Type B pancreatic cell (in vitro differentiated cells): ENCODE measurements at places on chromosomes 16 and 17.
A peak's percentile ranks its signal among the peaks of the same experiment; 100 is the strongest.

DNA sequence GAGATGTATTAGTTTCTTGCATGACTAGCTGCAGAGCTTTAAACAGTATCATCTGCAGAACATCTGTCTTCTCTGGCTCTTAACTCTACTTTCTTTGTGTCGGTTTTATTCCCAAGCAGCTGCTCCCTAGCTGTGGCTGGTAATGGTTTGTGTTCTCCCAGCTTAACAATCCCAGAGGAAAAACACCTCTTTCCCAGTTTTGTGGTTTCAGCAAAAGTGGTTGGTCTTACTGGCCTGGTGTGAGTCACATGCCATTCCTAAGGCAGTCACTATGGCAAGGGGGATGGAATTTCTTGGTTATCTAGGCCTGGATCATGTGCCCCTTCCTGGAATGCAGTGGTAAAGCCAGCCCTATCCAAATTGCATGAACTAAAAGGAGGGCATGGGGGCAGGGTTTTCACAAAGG, 27.5 kb downstream of the OMG start:
- DNase-seq = no peak

DNA sequence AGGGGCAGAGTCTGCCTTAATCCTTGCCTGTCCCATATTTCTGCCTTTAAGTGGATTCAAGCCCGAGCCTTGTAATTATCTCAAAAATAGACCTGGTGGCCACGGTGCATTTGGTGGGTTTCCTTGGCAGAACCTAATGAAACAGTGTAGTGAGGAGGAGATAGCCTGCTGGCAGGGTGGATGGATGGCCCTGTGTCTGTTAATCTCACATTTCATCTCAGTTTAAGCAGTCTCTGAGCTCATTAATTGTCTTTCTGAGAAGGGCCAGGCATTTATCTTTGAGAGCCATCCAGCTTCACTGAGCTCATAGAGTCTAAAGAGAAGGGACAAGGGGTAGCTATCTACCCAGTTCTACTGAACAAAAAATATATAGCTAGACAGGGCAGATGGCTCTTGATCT, 364.0 kb upstream of the EEF2KMT start:
- no peak for DNase-seq

DNA sequence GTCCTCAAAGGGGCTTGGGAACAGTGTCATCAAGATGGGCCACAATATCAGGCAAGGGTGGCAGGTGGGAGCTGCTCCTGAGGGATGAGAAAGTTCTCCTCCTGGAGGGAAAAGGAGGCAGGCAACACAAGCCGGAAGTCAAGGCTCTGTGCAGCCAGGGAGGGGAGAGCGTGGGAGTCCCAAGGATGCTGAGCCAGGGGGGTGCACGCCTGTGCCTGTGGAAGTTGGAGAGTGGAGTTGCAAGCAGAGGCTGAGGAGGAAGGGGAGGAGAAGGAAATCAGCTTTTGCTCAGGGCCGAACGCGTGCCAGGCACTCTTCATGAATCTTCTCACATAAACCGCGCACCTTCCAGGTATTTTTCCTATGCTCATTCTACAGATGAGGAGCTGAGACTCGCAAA, 7.4 kb upstream of the SLC13A2 start:
- no peak for DNase-seq

DNA sequence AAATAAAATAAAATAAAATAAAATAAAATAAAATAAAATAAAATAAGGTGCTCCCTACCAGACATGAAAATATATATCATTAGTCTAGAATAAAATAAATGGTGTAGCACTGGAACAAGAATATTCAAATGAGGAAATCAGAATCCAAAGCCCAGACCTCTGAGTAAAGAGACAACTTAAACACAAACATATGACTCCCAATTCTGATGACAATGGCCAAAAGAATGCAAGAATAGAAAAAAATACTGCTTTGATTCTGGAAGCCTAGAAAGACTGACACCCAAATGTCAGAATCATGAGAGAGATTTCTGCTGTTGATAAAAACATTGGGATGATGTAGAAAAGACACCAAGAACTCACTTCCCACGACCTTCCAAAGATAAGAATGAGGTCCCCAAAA, 27.9 kb downstream of the MYOCD start:
- DNase-seq = no peak

DNA sequence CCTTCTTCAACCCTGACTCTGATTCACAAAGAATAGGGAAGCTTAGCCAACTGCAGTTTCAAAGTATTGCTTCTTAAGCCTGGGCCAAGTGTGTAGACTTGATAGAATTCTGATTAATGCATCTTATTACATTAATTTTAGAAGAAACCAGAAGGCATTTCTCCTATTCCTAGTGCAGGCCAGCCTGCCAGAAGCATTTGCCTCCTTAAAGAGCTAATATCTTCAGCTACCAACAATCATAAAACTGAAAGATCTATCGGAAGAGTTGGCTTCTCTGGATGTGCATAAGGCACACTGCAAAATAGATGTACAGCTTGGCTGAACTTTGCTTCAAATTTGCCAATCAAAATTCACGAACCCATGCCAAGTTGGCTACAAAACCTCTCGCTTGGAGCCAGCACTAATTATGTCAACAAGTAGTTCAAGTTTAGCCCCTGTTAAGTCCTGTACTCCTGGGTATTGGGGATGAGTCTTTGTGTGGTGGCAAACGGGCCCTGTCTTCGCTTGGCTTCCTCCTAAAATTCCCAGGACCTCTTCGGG, 717.8 kb downstream of the WWOX start:
- no peak for DNase-seq

GRCh38 chr17:38907930-38908675, 17.3 kb upstream of the LASP1NB start:
- no peak for DNase-seq

- no peak for DNase-seq
Measured at GRCh38 chr16:35188288-35189155, 1729.1 kb downstream of the TP53TG3F start.

GRCh38 chr16:10647721-10648296, 46.9 kb downstream of the TEKT5 start:
- DNase-seq = no peak

- DNase-seq = no peak
Measured at GRCh38 chr17:39139161-39139511, 12.3 kb downstream of the PLXDC1 start.

GRCh38 chr16:4733747-4734062, 366 bp downstream of the ANKS3 start:
- DNase-seq = no peak

GRCh38 chr17:64156670-64157069, 26.7 kb upstream of the ERN1 start:
- no peak for DNase-seq

GRCh38 chr17:59152925-59153324, 2.1 kb downstream of the SKA2 start:
- DNase-seq = no peak

DNA sequence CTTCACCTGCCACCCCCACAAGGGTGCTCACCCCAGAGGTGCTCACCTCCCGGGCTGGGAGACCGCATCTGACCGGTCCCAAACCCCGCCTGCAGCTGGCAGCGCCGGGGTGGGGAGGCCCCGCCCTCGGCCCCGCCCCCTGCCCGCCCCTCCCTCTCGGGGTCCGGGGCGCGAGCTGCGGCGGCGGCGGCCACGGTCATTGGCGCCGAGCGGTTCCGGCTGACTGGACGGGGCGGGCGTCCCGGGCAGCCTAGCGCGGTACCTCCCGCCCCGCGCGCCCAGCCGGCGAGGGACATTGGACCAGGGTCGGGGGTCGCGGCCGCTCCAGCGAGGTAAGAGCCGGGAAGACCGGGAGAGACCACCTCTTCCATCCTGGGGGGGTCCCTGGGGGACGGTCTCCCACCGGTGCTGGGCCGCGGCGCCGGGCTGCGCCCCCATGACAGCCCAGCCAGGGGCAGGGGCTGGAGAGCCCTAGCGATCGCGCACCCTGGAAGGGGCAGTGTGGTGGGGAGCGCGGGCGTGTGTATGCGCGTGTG, at the start of gene CACNG5:
Gene CACNG5, plus strand, starts transcription at position 199 of the 536 bp plus-strand sequence. CDS start 42,216 bp downstream, outside the sequence.
- no peak for DNase-seq

GRCh38 chr17:11889266-11889665, 108.0 kb downstream of the ZNF18 start:
- DNase-seq = peak; percentile 24

DNA sequence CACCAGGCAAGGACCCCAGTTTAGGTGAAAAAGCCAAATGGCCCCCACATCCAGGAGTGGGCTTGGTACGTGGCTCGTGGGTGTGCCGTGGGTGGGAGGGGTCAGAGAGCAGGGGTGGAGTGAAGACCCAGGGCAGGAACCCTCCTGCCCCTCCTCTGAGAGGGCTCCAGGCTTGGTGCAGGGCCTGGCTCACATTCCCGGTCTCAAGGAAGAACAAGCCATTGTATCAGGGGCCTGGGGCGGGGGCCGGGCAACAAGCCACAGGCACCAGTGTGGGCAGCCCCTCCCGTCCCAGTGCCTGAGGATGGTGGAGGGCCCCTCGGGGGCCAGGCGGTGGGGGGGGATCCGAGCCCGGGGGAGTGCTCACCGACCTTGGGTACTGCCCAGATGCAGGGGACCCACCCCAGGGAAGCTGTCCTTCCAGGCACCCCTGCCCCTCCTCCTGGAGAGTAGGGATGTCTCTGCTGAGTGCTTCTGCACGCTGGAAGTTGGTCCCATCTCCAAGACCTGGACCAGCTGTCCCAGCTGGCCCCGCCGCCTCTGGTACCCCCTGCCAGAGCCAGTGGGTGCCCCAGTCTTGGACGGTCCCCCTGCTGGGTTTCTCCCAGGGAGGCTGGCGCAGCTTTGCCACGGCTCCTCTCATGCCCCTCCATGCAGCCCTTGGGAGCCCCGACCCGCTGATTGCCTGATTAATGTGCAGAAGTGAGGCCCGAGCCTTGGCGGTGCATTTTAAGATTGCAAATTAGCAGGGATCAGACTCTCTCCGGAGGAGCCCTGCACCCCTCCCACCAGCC, 83.7 kb downstream of the RTN4RL1 start:
- DNase-seq = no peak

GRCh38 chr17:42363767-42364585, 24.3 kb downstream of the STAT3 start:
- no peak for DNase-seq

GRCh38 chr16:50377001-50377400, 8.2 kb upstream of the BRD7 start:
- no peak for DNase-seq

DNA sequence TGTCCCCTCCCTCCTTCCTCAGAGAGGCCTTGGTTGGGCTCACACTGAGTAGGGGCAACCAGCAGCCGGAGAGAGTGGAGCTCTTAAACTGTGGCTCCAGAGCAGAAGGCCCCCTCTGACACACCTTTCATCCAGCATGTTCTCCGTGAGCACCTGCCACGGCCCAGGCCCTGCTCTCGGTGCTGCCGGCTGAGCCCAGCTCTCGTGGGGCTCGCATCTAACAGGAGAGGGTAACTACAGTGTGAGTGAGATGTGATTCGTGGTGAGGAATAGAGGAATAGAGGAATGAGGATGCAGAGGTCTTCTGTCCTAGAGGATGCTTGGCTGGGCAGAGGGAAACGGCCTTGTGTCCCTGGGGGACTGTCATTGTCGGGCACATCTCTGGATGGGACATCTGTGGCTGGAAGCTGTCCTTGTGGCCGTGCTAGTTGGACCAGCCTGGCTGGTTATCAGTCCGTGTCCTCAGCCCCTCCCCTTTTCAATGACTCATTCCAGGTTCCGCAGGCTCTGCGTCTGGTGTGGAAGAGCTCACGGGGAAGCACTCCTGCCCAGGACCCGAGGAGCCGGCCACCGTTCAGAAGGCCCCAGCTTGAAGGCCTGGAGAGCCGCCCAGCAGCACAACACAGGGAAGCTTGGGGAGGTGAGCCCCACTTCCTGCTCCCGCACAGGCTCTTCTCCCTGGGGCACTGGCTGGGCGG, 11.9 kb upstream of the DNASE1 start:
- DNase-seq = peak; percentile 67

GRCh38 chr17:6470751-6471521, 26.7 kb downstream of the PIMREG start:
- DNase-seq = no peak

GRCh38 chr17:77891602-77892001, 66.9 kb upstream of the TNRC6C start:
- no peak for DNase-seq

- no peak for DNase-seq
Measured at GRCh38 chr17:10265100-10265810, 66.8 kb upstream of the GAS7 start.

GRCh38 chr17:50214976-50215760, 13.7 kb upstream of the COL1A1 start:
- DNase-seq = no peak

GRCh38 chr17:72034000-72034399, 86.8 kb upstream of the SOX9 start:
- no peak for DNase-seq

- no peak for DNase-seq
Measured at GRCh38 chr16:81700071-81700779, 78.9 kb upstream of the PLCG2 start.
